Activated CD4-positive, alpha-beta T cell treated with anti-CD3 and anti-CD28 coated beads for 1 hour (primary cell): ENCODE measurements at places on chromosomes 4 and X.

- no peak for DNase-seq
Observed at GRCh38 chr4:27595571-27596360, 735.1 kb downstream of the STIM2 start.

GRCh38 chrX:120517936-120518335 is 42.8 kb downstream of the CUL4B start:
- DNase-seq, result no peak

DNA sequence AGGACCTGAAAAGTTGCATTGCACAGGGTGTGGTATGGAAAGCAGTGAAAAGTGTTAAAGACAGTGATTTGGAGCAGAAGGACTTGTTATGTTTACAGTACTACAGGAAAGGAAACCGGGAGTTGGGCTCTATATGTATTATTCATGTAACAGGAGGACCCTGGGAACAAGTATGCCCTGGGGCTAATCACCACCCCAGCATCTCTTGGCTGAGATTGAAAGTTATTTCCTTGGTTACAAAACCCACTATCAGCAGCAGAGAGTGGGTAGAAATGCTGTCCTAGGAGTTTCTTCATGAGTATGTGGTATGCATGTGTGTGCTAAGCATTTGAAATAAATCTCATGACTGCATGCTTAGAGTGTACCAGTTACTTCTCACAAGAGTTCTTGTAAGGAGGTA is 46.9 kb downstream of the STK32B start:
- no peak for DNase-seq

DNA sequence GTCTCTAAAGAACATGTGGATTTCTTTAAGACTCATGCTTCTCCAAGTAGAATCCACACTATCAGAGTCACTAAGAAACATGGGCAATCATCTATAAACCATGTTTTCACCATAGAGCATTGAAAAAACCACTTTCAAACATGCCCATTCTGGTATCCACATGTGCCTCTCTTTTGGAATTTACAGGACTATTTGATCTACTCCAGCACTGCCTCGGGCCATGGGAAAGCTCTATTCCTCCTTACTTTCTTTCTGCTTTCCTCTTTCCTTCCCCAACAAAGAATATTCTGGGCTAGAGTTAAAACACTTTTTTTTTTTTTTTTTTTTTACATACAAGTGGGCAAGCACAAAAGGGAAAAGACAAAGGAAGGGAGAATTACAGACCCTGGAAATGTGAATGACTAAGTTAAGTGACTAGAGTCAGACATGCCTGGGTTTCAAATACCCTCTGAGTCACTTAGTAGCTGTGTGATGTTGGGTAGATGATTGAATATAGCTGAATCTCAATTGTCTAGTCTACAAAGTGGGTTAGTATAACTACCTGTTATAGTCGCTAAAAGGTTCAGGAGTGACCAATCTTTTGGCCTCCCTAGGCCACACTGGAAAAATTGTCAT is 847.7 kb upstream of the INTU start:
- DNase-seq, result no peak

- DNase-seq, result no peak
Observed at GRCh38 chr4:74202062-74202586, 44.2 kb downstream of the MTHFD2L start.

DNA sequence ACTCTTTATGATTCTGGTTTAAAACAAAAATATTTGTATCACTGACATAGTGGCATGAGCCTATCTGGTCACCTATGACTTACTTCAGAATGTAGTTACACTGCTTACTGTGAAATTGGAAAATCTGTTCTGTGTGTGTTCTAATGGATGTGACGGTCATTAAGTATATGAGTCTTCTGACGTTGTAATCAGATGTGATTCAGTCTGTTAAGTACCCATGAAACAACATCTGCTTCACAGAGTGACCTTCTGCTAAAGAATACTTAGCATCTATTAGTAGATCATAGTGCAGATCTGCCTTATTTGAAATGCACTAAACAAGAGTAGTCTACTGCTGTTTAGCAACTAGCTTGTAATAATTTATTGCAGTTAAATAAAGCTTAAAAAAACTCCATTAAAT is 317.1 kb downstream of the DCTD start:
- DNase-seq, result no peak

- DNase-seq, result no peak
Observed at GRCh38 chr4:53863736-53864365, 200.6 kb downstream of the CHIC2 start.

DNA sequence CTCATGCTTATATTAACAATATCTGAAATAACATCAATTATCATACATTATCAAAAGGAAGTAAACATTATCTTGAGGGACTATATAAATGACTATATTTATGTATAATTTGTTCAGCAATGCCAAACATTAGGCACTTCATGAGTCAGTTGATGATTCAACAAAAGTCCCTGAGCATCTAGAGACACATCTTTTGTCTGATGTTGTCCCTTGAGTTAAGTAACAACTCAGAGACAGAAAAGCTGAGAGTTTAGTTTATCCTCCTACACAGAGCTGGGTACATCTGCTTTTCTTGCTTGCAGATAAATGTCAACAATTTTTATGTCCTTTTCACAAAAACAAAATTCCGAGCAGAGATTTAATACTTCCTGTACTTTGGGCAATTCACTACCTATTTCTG is 311.1 kb downstream of the INPP4B start:
- DNase-seq, result no peak
